ENCODE measurements at places on chromosomes 12 and 14.

DNA sequence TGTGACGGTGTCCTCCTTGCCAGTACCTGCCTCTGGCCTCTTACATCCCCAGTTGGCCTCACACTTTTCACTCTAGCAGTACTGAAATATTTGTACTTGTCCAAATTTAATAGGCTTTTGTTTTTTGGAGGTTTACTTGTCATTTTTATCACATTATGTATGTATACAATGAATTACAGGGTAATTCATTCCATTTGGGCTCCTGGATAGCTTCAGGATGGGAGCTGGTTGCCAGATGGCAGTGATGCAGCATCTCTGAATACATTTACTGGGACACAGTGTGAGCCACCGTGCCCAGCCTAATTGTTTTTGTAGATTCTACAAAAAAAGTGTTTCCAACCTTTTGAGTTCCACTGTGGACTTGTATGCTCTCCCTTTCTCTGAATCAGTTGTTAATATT is 13.4 kb downstream of the CCDC77 start:
- no peak for DNase-seq

- no peak for DNase-seq
Observed at GRCh38 chr12:1769809-1770494, 50.4 kb upstream of the LRTM2 start.

DNA sequence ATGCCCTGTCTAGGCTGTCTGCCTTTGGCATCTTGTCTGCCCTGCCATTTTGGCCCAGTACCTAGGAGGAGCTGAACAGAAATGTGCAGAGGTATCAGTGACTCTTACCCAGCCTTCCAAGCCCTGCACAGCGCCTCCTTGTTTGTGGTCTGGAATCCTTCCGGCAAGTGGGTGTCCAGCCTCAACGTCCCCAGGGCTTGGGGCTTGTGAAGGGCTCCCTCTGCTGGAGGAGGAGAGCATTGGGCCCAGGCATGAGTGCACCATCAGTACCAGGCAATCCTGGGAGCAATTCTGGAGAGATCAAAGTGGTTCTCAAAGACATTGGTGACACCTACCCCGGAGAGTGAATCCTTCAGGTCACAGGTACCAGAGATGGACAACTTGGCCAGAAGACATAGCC is 2.4 kb upstream of the TCL1B start:
- DNase-seq, result peak; percentile 55

GRCh38 chr12:84791444-84791843 is 121.2 kb downstream of the SLC6A15 start:
- DNase-seq, result no peak

DNA sequence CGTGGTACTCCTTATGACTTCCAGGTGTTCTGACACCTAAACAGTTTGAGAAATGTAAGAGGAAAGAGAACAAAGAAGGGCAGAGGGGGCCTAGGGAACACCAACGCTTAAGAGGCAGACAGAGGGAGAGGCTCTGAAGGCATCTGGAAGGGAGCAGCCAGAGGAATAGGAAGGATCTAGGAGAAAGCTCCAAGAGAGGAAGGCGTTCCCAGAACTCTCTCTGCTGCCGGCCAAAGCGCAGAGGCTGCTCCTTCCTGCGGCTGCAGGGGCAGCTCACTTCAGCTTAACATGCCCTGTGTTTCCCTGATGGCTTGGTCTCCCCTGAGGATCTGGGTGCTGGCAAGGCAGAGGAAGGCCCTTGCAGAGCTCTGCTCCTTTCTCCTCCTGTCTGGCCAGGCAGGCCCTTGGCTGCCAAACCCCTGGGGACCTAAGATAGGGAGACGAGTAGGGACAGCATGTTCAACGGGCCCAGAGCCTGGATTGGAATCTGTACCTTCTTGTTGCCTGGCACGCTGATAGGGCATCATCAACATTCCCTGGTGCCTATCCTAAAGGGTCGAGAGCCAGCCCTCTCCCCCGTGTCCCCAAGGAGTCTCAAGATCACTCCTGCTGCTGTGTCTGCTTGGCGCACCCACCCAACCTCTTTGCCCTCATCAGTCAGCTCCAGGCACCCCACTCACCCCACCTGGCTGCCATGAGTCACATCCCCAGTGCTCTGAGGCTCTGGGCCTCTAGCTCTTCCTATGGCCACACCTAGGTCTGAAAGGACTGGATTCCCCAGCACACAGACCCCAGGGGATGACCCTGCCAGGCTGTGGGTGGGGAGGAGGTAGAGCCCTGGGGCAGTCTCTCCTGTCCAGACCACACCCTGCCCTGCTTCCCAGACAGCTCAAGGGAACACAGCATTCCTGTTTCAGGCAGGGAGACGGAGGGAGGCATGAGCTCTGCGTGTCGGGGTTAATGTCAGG is 45.6 kb downstream of the LTBP2 start:
- DNase-seq, result no peak

DNA sequence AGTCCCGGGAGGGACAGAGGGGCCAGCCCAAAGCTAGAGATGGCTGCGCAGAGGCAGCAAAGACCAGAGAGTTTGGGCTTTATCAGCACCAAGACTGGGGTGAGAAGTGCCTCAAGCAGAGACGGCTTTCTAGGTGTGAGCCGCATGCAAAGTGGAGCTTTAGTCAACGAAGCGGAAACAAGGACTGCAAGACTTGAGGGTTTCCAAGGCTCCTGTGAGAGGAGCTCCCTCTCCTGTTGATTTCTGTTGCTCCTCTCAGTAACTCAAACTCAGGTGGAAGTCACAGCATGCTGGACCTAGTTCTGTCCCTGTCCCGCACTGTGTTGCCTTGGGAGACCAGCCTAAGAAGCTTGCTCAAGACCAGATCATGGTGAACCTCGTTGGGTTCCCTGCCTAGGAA is 327.8 kb downstream of the MED13L start:
- no peak for DNase-seq

DNA sequence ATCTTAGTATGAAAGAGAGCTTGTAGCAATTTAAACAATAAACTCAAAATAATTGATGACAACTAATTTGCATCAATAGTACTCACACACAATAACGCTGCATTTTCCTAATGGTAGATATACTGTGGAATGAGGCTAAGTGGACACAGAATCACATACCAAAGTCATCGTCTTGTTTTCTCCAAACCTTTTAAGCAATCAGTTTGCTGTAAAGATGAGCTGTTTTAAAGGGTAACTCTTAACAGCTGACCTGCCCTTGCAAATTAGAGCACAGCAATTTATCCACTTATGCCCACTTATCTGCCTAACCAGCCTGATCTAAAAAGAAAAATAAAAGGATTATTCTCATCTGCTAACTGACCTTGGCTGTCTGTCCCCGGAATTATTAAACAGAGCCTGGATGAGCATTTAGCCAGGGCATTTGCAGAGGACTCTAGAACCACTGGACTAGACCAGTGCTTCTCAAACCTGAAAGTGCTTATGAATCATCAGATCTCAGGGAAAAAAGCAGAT is 174.3 kb upstream of the BCL2L14 start:
- DNase-seq, result no peak

DNA sequence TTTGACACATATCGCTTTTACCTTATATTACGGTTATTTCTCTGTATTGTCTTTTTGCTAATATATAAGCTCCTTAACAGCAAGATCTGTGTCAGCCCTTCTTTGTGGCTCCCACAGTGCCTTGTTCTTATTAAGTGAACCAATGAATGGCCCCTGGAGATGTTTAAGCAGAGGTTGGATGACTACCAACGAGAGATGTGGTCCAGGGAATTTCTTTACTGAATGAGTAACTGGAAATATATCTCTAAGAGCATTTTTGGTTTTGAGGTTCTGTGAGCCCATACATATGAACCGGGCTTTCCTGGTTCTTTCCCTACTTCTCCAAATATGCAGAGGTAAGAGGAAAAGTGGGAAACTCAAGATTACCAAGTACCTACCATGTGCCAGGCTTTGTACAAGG is 23.5 kb downstream of the CALCOCO1 start:
- no peak for DNase-seq

DNA sequence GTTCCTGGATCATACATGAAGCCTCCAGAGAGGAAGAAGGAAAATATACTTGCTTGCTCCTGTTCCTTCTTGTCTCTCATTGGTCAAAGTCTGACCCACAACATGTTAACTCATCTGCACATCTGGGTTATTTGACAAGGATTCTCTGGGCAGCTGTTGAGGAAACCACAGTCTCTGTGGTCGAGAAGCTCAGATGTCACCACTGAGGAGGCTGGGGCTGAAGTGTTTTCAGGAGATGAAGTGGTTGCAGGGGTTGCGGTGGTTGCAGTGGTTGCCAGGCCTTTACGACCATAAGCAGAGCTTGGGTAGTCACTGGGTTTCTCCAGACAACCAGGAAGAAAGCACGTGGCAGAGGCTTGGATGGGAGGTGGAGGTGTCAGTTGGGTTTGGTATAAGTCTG is 265.0 kb upstream of the LRIG3 start:
- DNase-seq, result no peak

- DNase-seq, result no peak
Observed at GRCh38 chr14:41446008-41446407, 160.7 kb upstream of the LRFN5 start.

DNA sequence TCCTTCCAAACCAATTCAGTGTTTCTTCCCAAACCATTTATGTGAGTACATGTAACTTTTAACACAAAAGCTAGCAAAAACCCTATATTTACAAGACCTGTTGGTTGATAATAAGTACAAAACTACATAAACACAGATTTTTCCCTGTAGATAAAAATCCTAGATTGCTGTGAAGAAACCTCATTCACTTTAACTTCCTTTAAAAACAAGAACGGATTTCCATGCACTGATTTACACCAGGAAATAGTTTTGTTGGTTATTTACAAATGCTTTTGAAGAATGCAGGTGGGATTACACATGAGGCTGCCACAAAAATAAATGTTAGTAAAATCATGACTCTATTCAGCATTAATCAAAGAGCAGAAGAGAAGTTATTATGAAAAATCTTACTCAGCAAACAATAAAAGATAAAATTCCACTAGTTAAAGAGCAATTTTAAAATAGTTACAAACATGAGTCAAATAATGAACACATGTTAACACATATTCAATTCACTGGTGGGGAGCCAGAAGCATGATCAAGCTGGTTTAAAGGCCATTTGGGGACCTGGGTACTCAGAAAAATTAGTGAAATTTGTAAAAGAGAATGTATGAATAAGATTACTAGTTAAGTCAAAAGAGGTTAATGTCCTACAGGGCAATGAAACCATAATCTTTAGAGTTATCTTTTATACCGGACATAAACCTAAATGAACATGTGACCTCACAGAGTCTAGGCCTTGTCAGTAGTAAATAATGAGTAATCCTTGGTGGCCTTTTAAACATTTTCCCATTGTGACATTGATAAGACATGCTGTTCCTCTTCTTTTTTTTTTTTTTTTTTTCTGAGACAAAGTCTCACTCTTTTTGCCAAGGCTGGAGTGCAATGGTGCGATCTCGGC is 79.9 kb downstream of the PHLDA1 start:
- DNase-seq, result no peak

Data from CD4-positive, alpha-beta T cell (primary cell).